C1 segment of cervical spinal cord (tissue), 14 donors: ENCODE measurements at places on chromosomes 4 and X.

DNA sequence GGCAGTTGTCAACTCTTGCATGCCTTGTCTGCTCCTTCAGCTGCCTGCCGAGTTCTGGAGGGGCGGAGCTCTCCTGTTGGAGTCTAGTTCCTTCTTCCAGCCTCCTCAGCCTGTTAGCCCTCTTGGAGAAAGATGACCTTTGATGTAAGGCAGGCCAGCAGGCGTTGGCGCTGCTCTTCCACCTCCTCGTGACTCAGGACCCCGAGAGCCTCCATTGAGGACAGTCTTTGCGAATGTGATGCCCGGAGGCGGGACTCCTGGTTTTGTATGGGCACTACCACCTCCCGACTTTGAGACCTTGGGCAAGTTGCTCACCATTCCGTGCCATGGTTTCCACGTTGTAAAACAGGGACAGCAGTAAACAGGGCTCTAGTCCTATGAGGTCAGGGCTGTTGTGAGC, 108.3 kb downstream of the TENM3 start:
- DNase-seq, result no peak

DNA sequence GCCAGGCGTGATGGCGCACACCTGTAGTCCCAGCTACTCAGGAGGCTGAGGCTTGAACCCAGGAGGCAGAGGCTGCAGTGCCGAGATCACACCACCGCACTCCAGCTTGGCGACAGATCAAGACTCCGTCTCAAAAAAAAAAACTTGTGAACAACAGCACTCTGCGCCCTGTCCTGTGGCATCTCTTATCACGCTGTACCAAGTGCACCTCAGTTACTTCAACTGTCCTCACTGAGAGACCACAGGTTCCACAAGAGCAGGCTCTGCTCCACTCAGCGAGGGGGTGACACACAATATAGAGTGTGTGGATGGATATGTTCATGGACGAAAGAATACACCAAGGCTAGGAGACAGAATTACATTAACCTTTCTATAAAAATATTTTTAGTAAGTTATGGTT, 49.3 kb downstream of the ADGRA3 start:
- DNase-seq, result no peak

DNA sequence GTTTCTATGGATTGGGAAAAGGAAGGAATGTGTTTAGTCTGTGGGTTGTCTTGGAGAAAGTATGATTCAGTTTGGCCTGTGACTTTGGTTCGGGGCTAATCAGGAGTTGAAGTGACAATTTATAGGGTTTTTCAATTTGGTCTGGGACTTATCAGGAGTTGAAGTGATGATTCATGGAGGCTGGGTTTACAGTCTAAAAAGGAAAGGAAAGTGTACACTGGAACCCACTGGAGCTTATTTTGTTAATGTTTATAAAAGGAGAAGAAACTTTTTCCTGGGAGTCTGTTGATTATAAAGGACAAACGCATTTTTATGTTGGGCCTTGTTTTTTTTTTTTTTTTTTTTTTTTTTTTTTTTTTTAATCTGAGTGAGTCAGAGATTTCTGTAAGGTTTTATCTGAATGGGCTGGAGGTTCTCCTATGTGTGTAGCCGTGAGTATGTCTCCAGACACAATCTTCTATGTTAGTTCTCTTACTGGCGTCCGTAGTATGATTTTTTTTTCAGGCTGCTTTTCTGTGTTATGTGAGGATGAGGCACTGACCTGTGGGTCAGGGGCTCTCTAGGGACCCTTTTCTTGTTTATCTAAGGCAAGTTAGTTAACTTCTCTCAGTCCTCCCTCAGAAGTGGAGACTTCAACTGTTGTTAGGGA, 33.0 kb upstream of the RAB9B start:
- DNase-seq, result no peak

- DNase-seq, result no peak
Observed at GRCh38 chr4:3291969-3292570, 751 bp upstream of the RGS12 start.

DNA sequence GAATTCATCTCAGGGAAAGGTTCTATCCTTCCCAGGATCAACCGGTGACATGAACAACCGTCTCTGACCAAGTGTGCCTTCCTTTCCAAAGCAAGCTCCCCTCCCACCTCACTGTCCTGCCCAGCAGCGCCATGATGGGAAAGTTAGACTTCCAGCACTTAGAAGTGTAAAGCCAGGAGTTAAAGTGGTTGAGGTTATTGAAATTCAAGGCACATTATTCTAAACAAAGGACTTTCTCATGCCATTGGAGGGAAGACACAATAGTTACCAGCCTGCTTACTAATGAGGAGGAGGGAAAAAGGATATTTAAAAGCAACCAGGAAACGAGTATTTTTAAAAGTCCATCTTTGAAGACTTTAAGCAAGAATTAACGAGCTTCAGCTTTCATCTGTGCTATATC, 96.8 kb downstream of the NSUN7 start:
- no peak for DNase-seq

GRCh38 chrX:45295259-45295986, 94.7 kb upstream of the DIPK2B start:
- DNase-seq, result no peak

DNA sequence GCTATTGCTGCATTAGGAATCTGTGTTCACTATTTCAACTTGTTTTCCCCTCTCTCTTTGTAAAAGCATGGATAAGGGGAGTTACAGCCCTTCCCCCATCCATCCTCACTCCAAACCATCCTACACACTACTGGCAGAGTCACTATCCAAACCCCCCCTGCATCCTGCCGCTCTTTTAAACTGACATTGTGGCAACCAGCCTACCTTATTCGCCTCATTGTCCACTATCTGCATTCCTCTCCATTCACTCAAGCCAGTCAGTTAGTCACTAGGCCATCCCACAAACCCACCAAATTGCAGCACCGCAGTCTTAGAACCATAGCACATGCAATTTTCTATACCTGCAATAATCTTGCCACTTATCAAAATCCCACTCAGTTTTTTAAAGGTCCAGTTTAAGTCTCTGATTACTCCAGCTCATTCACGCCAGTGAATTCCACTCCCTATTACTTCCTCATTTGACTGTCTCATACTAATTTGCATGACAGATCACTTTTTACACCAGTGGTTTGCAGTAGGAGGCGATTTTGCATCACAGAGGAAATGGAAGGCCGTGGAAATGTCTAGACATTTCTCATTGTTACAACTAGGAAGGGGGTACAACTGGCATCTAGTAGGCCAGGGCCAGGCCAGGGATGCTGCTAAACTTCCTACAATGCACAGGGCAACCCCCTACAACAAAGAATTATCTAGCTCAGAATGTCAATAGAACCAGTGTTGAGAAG, 181.8 kb downstream of the HS6ST2 start:
- DNase-seq, result no peak

- DNase-seq, result no peak
Observed at GRCh38 chr4:188779581-188779980, 640.3 kb downstream of the TRIML1 start.
